ENCODE measurements at places on chromosomes 5 and 9.

DNA sequence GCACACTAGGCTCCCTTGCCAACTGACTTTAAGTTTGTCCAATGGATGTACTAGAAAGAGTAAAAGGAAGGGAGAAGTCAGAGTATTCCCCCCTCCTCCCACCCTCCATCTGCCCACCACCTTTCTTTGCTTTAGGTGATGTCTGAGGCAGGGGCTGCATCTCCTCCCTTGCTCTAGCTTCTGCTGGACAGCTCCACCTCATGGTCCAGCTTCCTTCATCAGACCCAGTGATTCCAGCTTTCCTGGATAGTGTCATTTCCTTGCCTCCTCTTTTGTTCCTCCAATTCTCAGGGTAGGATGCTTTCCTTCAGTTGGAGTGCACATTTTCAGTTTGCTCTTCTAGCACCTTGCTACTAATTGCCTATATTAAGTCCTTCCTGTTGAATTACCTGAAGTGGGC is 67.4 kb downstream of the RAD23B start:
- no peak for DNase-seq

DNA sequence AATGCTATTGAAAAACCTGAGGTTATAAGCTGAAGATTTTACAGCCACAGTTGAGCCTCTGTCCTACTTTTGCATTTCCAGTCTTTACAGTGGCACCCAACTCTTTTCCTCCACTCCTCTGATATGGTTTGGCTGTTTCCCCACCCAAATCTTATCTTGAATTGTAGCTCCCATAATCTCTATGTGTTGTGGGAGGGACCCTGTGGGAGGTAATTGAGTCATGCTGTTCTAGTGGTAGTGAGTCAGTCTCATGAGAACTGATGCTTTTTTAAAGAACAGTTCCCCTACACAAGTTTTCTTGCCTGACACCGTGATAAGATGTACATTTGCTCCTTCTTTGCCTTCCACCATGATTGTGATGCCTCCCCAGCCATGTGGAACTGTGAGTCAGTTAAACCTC is 646.1 kb upstream of the SEMA6A start:
- no peak for DNase-seq

DNA sequence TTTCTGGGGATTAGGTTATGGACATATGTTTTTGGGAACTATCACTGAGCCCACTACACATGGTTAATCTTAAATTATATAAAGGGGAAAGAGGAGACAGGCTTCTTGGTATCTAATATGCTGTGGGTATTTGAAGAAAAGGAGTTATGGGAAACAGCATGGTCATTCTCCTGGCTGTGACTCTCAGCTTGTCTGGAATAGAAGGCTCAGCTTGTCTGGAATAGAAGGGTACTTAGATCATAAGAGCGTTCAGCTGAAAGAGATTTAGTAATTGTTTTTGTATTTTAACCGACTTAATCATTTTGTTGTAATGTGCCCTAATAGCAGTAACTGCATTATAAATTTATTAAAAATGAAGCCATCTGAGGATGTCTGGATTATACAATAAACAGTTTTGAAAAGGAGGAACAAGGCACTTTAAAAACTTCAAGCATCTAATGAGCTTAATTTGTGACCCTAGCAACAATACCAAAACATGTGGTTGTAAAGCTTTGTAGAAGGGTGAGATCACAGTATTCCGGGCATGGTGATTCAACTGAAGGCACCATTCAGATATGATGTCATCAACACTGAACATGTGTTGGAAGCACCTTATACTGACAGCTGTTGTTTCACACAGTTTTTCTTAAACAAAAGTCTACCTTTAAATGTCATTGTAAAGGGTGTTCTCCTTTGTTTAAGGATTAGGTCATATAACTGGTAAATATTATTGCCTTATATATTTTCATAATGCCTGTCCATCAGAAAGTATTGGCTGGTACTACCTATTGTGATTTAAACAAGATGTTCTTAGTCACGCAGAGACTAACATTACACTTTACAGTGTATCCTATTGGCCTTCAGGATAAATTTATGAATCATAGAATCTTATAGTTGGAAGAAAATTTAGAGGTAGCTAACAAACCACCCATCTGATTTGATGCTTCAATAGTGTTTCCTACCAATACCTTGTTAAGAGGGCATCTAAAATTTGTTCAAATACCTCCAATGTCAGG is 2174.1 kb upstream of the WWC1 start:
- no peak for DNase-seq

DNA sequence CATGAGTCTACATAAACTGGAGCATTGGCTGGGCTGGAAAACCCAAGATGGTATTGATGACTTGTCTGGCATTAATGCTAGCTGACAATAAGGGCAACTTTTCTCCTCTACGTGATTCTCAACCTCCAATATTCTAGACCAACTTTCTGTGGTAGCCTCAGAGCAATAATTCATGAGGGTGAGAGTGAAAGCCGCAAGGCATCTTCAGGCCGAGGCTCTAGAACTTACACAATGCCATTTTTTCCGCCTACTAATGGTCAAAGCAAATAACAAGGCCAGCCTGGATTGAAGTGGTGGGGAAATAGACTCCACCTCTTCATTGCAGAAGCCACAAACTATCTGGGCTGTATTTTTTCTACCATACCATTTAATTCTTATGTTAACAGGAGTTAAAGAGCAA is 267.4 kb downstream of the GABRG2 start:
- no peak for DNase-seq

DNA sequence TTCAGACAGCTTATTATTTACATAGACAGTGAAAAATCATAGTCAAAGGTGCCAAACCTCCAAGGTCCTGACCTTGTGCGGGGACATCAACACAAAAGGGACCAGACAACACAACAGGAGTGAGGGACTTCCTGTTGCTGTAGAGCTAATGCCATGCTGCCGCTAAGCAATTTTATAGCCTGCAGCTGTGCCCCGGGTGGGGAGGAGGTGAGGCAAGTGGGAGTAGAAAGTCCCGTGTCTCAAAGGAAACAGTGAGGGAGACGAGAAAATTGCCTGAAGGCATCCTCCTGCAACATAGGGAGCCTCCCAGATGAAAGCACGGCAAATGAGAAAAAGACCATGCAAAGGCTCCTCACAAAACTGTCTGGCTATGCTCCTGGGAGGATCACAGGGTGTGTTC is 58.8 kb downstream of the CAAP1 start:
- DNase-seq, result no peak

- no peak for DNase-seq
Measured at GRCh38 chr9:125544988-125545651, 161.9 kb downstream of the MAPKAP1 start.

GRCh38 chr5:22621084-22621483 is 232.1 kb downstream of the CDH12 start:
- DNase-seq, result no peak

DNA sequence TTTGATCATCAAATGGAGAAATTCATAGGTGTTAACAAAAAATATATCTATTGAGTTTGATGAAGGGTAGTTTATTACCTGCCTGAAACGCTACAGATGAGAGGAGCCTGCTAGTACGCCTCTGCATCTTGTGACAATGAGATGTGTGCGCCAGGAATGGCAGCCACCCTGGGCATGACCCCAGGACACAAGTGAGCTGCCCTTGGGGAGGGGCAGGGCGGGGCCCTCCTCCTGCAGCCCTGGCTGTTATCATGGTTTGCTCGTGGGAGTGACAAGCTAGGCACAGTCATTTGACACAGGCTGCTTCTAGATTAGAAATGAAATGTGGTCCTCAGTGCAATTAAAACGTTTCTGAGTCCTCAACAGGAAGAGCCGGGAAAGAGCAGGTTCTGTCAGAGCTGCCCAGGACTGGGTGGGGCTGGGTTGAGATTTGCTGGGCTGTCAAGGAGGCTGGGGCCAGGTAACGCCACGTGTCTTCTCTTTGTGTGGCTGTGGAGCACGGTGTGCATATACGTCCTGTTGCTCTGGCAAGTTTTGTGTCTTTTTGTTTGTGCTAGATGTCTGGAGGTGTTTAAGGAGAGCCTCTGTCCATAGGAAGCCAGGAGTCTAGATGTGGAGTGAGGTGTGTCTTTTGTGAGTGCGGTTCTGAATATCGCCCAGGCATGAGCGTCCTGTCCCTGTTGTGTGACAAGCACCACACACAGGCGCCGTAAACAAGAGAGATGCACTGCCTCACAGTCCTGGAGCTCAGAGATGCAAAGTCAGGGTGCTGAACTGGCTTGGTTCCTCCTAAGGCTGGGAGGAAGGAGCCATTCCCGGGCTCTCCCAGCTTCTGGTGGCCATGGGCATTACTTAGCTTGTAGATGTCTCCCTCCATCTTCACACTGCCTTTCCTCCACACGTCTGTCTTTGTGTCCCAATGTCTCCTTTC is 129.0 kb upstream of the IRX4 start:
- DNase-seq, result no peak

GRCh38 chr5:112636751-112637150 is 100.9 kb upstream of the APC start:
- DNase-seq, result no peak
